ENCODE measurements at places on chromosomes 11 and 22.

DNA sequence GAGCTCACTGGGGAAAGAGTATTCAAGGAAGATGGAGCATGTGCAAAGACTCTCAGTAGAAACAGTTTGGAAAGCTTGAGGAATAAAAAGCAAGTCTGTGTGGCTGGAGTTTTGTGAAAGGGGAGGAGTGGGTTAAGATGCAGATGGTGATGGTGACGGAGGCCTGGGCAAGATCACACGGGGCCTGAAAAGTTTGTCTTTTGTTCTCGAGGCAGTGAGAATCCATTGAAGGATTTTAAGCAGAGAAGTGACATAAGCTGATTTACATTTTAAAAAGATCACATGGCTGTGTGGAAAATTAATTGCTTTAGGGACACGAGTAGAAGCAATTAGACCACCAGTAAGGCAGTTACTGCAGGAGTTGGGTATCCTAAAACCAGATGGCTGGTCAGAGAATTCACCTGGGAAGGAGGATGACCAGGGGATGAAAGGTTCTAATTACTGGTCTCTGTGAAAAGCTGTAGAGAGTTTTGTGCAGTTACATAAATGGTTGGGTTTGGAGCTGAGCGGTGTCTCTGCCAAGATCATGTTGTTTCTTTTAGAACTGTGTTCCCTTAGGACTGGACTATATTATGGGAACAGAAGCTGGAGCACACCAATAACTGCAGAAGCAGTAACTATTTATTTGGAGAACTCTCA lies 7.1 kb downstream of the RRP8 start:
- no peak for DNase-seq

DNA sequence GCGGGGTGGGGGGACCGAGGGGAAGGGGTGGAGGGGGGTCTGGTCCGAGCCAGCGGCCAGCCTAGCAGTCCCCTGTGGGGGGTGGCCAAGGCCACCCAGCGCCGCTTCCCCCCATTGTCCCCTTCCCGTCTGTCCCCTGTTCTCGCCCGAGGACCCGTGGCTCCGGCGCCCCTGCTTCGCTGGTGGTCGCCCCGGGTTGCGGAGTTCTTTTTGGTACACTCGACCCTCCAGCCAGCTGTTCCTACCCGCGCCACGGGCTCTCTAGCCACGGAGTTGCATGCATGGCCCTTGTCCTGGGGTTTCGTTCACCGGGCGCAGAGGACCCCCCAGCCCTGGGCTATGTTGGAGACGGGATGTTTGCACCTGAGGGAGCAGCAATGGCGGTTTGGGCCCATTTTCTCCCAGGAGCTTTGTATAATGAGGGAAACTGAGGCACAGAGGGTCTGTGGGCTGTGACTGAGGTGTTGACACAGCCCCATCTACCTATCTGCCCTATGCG lies 489 bp downstream of the RNF214 start:
- no peak for DNase-seq

DNA sequence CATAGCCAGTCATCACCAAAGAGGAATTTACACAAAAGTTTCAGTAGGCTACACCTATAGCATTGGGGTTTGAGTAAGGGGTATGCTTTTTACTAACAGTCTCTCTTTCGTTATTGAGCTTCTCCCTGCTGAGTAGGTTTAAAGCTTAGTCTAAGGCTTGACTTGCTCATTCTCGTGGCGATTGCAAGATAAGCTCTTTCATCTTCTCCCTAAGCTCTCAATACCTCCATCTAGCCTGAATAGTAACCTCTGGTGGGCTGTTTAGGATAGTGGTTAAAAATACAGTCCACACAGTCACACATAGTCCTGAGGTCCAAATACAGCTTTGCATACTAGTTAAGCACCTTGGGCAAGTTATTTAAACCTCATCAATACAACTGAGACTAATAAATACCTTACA lies 65.6 kb downstream of the IMMP1L start:
- DNase-seq: no peak

GRCh38 chr22:29325785-29326315 lies 10.4 kb upstream of the RASL10A start:
- no peak for DNase-seq

DNA sequence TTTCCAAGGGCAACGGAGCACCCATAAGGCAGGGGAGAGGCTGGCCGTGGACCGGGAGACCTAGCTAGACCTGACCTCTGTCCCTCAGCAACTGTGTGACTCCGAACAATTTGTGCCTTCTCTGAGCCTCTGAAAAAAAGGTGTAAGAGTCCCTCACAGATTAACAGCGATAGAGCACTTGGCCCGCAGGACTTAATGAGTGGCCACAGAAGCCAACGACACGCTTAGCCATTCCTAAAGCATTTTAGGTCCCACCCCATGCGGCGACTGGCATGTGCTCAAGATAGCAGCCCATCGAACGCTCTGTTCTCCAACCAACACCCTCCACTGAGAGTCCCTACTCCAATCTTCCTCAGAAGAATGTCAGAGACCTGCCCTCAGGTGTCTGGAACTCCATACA lies 1.5 kb downstream of the SULT4A1 start:
- DNase-seq: no peak

GRCh38 chr22:20156611-20157429 lies 6.0 kb upstream of the CCDC188 start:
- peak; percentile 92 for DNase-seq

DNA sequence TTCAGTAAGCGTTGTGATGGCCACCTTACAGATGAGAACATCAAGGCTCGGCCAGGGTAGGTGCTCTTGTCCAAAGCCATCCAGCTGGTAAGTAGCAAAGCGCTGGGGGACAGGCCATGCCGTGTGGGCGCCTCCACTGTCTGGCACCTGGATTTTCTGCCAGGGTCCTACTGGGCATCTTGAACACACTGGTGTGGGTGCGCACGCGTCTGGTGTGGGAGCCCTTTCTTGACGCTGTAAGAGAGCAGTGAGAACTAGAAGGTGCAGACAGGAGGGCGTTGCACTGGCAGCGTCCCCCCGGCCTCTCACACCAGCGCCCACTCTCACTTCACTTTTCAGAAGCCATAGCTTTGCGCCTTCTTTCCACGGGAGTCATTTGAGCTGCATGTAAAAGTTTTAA lies 296.6 kb downstream of the TBC1D22A start:
- DNase-seq: no peak

GRCh38 chr11:108663154-108663877 lies 1.6 kb upstream of the DDX10 start:
- no peak for DNase-seq

GRCh38 chr11:64152841-64153691 lies 12.8 kb downstream of the MACROD1 start:
- peak; percentile 60 for DNase-seq

GRCh38 chr11:128133501-128133900 lies 453.9 kb downstream of the ETS1 start:
- DNase-seq: no peak

- DNase-seq: no peak
Measured at GRCh38 chr11:46471943-46472661, 80.5 kb upstream of the CHRM4 start.

DNA sequence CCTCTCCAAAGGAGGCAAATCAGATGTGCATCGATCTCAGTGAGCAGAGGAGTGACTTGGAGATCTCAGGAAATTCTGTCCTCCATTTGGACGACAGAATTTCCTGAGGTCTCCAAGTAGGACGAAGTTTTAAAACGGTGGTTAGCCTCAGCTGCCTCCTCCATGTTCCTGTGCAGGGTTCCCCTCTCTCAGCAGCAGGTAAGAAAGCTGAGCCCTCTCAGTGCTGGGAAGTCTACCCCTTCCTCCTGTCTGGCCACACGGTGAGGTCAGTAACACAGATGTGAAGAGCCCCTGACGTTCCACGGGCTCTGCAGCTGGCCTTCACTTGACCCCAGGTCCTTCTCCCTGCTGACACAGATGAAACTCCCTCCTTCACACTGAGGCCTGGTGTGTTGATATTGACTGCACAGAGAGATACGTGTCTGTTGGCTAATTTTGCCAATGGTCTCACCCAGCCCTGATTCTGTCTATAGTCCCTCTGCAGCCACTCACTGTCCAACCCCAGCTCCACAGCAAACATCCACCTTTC lies 607.4 kb upstream of the B3GAT1 start:
- DNase-seq: no peak

GRCh38 chr11:77069969-77070582 lies 3.3 kb downstream of the CAPN5 start:
- no peak for DNase-seq

GRCh38 chr11:87849216-87849615 lies 326.0 kb downstream of the RAB38 start:
- no peak for DNase-seq

DNA sequence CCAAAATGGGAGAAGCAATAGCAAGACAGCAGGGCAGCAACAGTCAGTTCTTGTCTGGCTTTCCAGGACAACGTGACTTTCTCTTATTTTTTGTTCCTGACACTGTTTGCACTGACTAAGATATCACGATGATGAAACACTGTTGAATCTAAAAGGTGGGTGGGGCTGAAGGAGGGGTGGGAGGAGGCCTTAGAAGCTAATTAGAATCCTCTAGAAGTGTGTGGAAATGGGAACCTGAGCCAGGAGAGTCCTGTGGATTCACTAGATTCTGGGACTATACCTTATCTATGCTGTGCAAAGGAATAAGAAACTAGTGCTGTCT lies 300.3 kb downstream of the ST3GAL4 start:
- no peak for DNase-seq

DNA sequence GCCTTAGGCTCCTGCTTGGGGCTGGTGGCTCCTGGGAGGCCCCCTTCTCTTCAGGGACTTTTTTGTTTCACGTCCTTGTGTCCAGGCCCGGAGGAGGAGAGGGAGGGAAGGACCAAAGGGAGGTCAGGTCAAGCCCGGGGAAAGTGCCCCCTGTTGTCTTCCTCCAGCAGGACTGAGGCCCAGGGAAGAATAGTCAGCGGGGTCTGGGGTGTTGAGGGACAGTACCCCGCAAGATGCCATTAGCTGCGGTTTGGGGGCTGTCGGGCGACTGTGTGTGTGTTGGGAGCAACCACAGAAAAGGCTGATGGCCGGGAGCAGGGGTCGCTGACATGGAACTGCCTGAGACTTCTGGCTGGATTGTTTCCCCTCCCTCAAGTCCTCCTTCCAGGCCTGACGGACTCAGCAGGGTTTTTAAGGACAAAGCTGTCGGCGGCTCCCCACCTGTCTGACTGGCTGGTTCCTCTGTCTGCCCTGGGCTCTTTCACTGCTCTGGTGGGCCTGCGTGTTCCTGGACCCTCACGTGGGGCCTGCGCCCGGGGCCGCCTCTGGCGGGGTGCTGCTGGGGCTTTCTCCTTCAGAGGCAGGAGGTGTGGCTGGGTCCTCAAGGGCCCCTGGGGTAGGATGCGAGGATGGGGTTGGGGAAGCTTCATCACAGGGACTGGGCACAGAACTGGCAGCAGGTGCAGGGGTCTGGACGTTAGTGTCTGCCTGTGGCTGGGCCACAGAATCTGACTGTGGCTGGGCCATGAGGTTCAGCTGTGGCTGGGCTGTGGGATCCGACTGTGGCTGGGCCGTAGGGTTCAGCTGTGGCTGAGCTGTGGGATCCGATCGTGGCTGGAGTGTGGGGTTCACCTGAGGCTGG lies 1.5 kb downstream of the GPR152 start:
- no peak for DNase-seq

- no peak for DNase-seq
Measured at GRCh38 chr11:45211732-45212131, 65.3 kb downstream of the PRDM11 start.

DNA sequence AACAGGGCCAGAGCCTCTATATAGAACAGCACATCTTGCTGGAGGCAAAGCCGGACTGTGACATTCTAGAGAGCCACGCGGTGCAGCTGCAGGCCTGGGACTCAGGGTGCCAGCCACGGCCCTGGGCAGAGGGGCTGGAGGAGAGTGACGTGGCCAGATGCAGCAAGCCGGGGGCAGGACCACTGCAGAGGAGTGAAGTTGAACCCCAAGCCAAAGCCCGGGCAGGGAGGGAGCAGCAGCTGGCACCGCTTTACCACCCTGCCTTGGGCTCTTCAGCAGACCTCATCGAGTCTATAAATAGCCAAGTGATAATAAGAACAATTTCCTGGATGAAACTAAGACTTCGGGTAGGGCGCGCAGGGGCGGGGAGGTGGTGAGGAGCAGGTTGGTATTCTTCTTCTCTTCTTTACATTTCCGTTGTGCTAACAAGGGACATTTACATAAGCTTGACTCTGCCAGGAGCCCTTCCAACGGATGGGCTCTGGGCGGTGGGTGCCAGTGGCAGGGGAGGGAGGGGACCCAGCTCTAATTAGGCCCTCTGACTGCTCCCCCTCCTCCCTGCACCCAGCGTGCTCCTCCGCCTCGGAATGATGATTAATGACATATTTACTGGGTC lies 110.2 kb downstream of the ST3GAL4 start:
- no peak for DNase-seq

DNA sequence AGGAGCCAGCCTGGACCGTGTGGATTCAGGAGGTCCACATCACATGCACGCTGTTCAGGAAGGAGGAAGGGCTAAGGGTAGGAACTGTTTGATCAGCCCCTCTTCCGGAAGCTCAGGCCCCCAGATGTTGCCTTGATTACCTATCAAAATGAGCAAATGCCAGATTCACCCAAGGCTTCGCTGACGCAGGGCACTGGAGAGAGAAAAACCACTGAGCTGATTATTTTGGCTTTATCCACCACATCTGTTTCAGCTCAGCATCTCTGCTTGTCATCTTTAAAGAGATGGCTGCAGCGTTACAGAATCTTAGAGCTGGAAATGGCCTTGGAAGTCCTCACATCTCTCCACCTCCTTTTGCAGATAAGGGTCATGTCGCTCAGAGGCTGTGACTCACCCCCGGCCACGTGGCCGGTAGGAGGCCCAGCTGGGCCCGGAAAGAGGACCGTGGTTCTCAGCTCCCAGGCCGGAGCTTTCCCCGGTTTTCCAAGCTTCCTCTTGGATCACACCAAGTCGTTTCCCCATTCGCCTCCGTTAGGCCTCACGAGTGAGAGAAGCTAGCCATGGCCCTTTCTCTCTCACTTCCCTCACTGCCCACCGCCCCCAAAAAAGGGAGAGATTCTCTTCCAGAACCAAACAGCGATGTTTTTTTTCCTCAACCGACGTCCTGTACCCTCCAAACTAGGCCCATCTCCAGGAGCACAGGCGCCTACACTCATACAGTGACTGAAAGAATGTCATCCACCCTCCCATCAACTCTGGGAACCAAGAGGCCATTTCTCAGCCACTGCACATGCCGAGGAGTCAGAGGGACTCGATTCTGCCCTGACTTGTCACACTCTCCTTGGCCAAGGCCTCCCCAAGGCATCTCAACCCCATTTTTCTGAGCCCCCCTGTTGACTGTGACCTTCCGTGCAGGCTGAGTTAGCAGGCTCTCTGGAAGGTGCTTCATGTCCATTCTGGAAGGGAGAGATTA lies 37.6 kb downstream of the LIF start:
- no peak for DNase-seq

DNA sequence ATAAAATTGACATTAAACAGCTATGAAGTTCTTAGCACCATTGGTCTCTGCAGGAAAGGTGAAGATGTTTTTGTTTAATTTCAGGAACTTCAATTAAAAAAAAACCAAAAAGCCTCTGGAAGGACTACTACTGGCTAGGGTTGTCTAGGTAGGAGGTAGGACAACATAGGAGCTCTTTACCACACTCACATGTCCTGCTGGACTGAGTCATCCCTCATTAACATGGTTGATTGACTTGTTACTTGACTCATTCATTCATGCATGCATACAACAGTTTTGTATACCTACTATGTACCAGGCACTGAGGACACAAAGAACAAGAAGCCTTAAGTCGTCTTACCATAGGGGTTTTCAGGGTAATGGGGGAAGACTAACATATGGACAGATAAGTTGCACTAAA lies 216.9 kb upstream of the ARHGAP20 start:
- no peak for DNase-seq

- no peak for DNase-seq
Measured at GRCh38 chr11:127478826-127479225, 478.3 kb upstream of the KIRREL3 start.

Data from stimulated activated CD8-positive, alpha-beta memory T cell treated with anti-CD3 and anti-CD28 coated beads, Interleukin-15, amount 100 ng/mL, for 24 hours (primary cell).